Esophagus squamous epithelium (tissue), 5 donors: ENCODE measurements at places on chromosomes 16 and 17. TPM values are rescaled to one million over a fixed set of nuclear protein-coding genes. Genes with fewer than 3 reads are reported as not detected.

Gene KRT39
- total RNA-seq, result not detected

Gene ZPBP2
- total RNA-seq, result not detected

Gene NHLRC4
- total RNA-seq, result 0.09 TPM

Gene SCARF1
- total RNA-seq, result 5.7 TPM

Gene ZC3H7A
- total RNA-seq, result 34.1 TPM

Gene BAIAP2
- 102 TPM for total RNA-seq

Gene KRTAP4-11
- total RNA-seq, result not detected

Gene KRTAP3-1
- not detected for total RNA-seq

Gene RNU2-1
- total RNA-seq, result not detected

Gene UQCRC2
- 195 TPM for total RNA-seq

Gene TAT
- not detected for total RNA-seq

Gene MRPL12
- 115 TPM for total RNA-seq

- no peak for DNase-seq
Observed at GRCh38 chr17:4545217-4545951, 9.8 kb downstream of the MYBBP1A start.

- no peak for DNase-seq
Observed at GRCh38 chr16:79429381-79430190, 171.0 kb downstream of the MAF start.

GRCh38 chr17:46785696-46786095 lies 32.8 kb downstream of the WNT3 start:
- no peak for DNase-seq

- no peak for DNase-seq
Observed at GRCh38 chr17:37475731-37476420, 13.8 kb upstream of the DUSP14 start.

DNA sequence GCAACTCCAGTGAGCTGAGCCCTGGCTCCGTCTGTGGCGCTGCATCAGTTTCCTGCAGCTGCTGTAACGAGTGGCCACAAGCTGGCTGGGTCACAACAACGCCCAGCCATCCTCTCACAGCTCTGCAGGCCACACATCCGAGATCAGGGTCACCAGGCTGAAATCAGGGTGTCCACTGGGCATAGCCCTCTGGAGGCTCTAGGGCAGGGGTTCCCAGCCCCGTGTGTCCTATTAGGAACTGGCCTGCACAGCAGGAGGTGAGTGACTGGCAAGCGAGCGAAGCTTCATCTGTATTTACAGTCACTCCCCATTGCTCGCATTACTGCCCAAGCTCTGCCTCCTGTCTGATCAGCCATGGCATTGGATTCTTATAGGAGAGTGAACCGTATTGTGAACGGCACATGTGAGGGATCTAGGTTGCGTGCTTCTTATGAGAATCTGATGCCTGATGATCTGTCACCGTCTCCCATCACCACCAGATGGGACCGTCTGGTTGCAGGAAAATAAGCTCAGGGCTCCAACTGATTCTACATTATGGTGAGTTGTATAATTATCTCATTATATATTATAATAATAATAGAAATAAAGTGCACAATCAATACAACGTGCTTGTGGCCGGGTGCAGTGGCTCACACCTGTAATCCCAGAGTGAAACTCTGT lies 176.5 kb downstream of the SEC14L1 start:
- no peak for DNase-seq

- no peak for DNase-seq
Observed at GRCh38 chr17:35740997-35741931, 9.8 kb downstream of the RASL10B start.

DNA sequence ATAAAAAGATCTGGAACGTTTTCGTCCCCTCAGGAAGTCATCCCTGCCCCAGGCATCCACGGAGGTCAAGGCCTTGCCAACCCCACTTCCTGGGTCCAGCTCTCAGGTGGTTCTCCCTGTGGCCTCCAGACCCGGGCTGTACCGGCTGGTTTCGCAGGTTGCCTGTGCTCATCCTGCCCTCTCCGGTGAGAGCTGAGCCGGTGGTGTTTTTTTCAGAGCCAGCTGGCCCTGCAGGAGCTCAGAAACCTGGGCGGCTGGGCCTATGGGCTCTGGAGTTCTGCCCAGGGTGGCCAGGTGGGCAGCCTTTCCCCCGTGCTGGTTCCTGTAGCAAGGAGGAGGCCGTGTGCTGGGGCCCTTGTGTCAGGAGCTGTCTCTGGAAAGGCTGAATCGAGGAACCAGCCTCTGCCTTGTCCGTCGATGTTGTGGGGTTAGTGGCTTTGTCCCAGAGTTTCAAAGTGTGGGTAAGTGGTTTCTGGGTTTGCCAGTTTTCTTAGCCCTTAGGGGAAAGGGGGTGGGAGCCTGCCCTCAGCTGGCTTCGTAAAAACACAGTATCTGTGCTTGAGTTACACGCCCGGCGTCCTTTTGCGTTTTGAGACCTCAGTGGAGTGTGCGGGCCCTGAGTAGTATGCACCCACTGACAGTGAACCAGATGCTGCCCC lies 23.6 kb downstream of the C16orf90 start:
- DNase-seq, result no peak

GRCh38 chr17:5249615-5250014 lies 15.0 kb upstream of the SCIMP start:
- no peak for DNase-seq

- DNase-seq, result no peak
Observed at GRCh38 chr17:77822302-77823030, 136.0 kb upstream of the TNRC6C start.

- no peak for DNase-seq
Observed at GRCh38 chr17:17425591-17425990, 51.2 kb upstream of the MED9 start.

DNA sequence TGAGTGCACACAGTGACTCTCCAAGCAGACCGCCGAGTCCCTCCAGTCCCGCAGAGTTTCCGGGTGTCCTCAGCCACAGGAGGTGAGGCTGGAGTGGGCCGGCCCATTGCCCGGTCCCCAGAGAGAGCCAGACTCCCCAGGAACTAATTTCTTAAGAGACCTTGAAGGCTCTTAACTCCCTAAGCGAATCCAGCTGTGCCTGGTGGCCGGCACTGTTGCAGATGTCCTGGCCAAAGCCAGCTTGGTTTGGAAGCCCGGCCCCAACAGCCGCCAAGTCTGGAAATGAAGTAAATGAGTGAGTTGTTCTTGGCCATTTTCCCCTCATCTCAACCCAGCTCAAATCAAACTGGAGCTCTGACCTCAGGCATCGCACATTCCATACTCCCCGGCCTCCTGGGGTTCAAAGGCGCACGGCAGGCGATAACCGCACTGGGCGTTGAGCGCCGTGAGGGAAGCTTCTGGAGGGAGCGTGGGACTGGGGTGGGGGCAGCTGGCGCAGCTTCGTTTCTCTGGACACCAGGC lies 42.0 kb downstream of the CMIP start:
- no peak for DNase-seq

GRCh38 chr17:55366020-55366481 lies 55.6 kb downstream of the MMD start:
- no peak for DNase-seq

DNA sequence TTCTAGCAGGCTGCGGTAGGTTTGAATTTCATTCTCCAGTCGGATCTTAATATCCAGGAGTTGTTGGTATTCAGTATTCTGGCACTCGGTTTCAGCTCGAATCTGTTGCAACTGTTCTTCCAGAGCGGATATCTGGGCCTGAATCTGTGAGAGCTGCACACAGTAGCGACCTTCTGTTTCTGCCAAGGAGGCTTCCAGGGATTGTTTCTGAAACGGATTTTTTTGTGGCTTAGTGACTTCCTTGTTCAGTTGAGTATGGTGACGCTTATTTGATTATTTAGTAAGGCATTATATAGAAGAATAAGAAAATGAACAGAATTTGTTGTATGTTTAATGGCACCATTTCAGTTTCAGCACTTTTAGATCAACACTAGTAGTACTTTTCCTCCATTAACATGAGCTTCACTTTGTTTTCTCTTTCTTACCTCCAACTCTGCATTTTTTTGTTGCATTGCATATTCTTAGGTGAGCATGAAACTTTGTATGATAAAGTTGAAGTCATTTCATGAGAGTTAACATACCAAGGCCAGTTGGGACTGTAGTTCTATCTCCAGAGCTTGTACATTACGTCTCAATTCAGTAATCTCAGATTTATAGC lies 2.8 kb downstream of the KRT10 start:
- no peak for DNase-seq

- no peak for DNase-seq
Observed at GRCh38 chr16:49876716-49877129, 20.8 kb upstream of the ZNF423 start.

DNA sequence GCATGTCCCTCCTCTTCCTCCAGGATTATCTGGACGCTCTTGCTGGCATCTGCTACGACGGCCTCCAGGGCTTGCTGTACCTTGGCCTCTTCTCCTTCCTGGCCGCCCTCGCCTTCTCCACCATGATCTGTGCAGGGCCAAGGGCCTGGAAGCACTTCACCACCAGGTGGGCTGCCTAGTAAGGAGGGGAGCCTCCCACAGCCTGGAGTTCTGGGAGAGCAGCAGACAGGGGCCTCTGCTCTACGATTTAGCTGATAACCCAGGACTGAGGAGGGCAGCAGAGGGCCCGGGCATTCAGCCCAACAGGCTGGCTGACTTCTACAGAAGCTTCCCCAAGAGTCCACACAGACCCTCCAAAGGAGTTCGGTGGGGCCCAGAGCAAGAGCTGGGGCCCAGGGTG lies 21.8 kb upstream of the DNAI2 start:
- no peak for DNase-seq

DNA sequence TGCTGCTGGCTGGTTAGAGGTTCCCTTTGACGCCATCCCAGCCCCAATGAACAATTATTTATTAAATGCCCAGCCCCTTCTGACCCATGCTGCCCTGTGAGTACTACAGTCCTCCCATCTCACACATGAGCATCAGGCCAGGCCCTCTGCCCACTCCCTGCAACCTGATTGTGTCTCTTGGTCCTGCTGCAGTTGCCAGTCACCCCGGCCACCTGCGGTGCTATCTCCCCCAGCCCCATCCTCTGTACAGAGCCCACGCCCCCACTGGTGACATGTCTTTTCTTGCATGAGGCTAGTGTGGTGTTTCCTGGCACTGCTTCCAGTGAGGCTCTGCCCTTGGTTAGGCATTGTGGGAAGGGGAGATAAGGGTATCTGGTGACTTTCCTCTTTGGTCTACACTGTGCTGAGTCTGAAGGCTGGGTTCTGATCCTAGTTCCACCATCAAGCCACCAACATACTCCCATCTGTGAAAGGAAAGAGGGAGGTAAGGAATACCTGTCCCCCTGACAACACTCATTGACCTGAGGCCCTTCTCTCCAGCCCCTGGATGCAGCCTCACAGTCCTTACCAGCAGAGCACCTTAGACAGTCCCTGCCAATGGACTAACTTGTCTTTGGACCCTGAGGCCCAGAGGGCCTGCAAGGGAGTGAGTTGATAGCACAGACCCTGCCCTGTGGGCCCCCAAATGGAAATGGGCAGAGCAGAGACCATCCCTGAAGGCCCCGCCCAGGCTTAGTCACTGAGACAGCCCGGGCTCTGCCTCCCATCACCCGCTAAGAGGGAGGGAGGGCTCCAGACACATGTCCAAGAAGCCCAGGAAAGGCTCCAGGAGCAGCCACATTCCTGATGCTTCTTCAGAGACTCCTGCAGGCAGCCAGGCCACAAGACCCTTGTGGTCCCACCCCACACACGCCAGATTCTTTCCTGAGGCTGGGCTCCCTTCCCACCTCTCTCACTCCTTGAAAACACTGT lies 11.3 kb downstream of the CX3CL1 start:
- no peak for DNase-seq

GRCh38 chr16:77788181-77789084 lies at the start of gene VAT1L:
Gene VAT1L (plus strand): TSS chr16:77788564. CDS start chr16:77788683, 119 bp downstream.
- DNase-seq, result no peak

GRCh38 chr17:27578718-27579085 lies 52.3 kb upstream of the LGALS9 start:
- no peak for DNase-seq

DNA sequence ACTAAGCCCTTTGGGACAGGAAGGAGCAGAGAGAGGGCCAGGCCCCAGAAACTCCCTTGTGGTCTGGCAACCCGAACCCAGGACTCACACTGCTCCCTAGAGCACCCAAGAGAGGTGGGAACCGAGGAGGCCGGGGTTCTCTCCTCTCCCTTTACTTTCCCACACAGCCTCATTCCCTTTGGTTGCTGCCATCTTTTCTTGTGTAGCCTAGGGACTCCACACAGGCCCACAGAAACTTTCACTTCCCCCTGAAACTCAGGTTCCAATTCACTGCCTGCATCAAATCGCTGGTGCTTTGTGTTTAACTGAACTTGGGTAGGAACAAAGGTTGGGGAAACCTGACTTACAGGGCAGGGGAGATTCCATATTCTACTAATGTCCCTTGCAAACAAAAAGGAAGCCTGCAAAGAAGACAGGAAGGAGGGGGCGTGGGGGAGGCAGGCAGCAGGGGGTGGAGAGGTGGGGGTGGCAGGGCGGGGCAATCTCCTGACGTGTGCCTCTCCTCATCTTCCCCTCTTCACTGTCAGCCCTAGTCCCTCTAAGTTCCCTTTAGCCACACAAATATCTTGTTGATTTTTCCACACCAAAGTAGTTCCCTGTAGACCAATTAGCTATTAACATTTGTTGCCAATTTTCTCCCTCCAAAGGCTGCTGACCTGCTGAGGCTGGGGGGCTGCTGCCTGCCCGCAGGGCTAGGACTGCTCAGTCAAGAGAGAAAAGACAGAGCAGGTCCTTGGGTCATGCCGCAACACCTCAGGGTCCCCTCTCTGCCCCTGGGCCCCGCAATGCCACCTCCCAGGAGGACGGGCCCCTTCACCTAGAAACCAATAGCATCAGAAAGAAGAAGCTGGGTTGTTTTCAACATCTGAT lies 8.0 kb downstream of the ST3GAL2 start:
- DNase-seq, result no peak

DNA sequence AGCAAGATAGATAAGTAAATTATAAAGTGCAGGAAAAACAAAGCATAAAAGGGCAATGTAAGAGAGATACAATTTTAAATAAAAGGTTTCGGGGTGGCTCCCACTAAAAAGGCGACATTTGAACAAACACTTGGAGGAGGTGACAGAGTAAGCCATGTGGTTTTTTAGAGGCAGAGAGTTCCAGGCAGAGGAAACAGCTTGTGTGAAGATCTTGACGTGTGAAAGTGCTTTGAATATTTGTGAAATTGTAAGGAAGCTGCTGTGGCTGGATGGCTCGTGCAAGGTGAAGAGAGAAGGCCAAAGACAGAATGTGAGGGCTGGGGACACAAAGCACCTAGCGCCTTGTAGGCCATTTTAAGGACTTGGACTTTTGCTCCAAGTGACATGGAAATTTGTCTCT lies 28.6 kb upstream of the HYDIN start:
- DNase-seq, result no peak

- DNase-seq, result no peak
Observed at GRCh38 chr17:35088356-35088880, 24.9 kb upstream of the RFFL start.

- no peak for DNase-seq
Observed at GRCh38 chr16:23962001-23962400, 126.2 kb downstream of the PRKCB start.

- DNase-seq, result no peak
Observed at GRCh38 chr17:75524269-75524969, 1.1 kb upstream of the LLGL2 start.

DNA sequence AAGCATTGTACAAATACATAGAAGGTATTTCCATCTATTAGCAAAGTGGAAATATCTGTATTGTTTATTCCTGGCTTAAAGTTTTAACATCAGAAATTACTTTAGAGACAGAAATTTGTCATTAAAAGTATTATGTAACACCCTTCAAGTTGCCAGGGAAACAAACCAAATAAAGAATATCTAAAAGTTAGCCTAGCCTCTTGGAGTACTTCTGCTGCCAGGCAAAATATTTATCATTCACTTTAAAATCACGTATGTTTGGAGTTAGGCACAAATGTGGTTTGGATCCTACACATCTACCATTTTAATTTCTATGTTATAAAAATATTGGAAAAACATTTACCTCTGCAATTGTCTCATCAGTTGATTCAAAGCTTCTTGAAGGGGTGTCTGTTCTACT lies 14.7 kb downstream of the BRD7 start:
- DNase-seq, result no peak
